Activated CD4-positive, CD25-positive, alpha-beta regulatory T cell (primary cell): ENCODE measurements at places on chromosomes 11 and 22.

DNA sequence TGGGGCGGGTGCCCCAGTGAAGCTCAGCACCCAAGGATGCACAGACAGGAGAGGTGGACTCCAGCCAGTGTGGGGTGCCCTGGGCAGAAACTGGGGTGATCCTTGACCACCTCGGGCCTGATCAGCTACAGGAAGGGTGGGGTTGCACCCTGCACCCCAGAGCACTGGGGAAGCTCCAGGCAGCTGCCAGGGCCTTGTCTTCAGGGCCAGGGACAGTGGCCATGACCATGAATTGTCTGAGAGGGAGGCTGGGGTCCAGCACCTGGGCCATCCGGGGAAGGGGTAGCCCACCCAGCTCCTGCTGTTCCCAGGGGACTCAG is 17.6 kb downstream of the IL17REL start:
- no peak for DNase-seq

- no peak for DNase-seq
These were observed 200.1 kb upstream of the GUCY1A2 start for GRCh38 chr11:107218123-107219013.

DNA sequence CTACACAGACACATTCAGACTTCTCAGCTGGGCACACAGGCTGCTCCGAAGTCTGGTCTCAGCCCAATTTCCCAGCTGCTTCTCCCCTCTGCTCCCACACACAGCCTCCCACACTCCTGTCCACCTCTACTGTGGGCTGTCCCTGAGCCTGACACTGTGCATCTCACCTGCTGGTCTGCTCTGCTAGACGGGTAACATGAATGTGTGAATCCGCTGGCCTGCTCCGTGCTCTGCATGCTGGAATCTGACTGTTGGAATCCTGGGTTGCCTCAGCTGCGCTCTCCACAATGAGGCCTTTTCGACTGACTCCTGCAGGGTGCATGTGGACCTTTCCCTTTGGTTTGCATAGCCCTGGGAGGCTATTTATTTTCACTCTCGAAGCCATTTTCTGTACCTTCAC is 489.5 kb upstream of the B3GAT1 start:
- DNase-seq, result no peak

DNA sequence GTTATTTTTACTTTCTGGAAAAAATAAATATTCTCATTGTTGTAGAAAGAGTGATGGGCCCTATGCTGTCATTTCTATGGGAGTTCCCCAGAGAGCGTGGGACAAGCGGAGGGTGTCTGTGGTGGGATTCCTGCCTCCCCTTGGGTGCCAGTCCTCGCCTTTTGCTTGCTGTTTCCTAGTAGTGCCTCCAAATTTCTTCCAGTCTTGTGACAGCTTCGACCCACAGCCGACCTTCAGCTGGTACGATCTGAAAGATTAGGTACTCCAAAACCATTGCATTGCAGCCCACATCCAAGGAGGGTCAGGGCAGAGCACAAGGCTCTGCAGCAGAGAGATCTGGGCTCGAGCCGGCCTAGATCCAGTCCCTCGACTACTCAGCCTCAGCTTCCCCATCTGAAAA is 58.9 kb upstream of the EMID1 start:
- DNase-seq, result no peak

- no peak for DNase-seq
These were observed 29.1 kb downstream of the MAP6 start for GRCh38 chr11:75639762-75640181.

- no peak for DNase-seq
These were observed 40.9 kb downstream of the ZC3H12C start for GRCh38 chr11:110134110-110134509.

DNA sequence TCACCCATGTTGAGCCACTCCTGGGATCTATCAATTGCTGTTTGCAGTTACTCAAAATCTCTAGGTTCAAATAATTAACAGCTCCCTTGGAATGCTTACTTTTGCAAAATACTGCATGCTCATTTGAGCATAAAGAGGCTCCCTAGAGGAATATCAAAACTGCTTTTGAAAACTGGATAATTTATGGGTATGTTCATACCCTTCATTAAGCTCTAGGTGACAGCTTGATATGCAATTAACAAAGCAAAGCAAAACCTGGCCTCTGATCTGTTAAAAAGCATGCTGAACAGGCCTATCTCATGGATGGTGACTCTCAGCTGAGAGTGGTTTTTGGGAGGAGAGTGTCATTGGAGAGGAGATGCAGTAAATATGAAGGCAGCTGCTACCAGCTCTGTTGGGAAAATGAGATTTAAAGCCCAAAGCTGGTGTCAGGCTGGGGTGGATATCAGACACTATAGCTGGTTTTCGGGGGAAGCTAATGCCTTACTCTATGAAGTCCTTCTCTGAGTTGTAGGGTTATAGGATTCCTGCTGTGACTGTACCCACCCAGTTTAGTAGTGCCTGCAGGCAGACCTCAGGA is 110.9 kb downstream of the RASSF10 start:
- DNase-seq, result no peak

GRCh38 chr22:47445716-47446290 is 683.4 kb downstream of the TBC1D22A start:
- DNase-seq, result no peak

GRCh38 chr11:10856689-10857458 is 979 bp downstream of the ZBED5 start:
- DNase-seq, result no peak
